ENCODE measurements at places on chromosomes 6 and 20.

DNA sequence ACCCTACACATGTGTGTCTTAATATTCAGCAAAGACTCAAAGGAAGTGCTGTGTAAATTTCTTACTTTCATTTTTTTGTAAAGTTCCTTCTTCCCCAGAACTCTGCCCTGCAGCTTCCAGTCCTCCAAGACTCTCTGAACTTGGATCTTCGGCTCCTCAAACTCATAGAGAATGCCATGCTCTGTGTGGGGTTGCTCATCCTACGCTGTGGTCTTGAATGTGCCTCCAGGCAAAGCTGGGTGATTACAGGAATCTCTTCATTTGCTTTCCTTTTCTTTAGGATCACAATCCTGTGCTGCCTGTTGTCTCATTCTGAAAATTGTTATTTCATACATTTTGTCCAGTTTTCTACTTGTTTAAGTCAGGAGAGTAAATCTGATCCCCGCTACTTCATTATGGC is 14.5 kb upstream of the CDC5L start:
- no peak for DNase-seq

DNA sequence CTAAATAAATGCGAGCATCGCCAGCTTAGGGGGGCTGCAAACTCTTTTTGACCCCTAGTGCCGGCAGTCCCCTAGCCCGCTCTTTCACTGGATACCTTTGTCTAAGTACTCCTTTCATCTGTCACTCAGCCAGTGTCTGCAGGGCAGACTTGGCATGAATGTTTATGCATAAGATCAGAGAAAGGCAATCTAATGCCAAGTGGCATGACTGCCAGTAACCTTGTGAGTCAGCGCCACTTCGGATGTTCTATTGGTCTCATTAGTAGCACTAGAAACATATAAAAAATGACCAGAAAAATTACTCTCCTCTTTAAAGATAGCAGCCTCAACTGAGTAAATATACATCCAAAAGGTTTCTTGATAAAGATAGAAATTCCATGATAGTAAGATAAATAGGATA is 192.2 kb downstream of the TBC1D32 start:
- DNase-seq: no peak

GRCh38 chr20:19406381-19406780 is 193.9 kb downstream of the SLC24A3 start:
- DNase-seq: no peak

DNA sequence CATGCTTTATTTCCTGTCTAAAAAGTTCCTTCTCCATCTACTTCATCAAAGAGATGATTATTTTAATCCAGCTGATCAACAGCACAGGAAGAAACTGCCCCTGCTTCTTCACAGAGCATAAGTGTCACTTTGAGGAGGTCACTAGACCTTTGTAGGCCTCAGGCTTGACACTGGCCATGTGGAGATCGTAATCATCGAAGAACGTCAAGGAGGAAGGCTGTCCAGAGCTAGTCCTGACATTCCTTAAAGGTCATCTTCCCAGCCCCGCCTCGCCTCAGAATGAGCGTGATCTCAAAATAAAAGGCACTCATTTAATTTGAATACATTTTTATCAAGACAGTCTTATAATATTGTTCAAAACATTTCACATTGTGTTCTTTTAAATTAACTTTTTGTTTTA is 445.7 kb upstream of the CDH4 start:
- DNase-seq: no peak

- no peak for DNase-seq
Observed at GRCh38 chr20:35360033-35360432, 51.7 kb downstream of the UQCC1 start.

DNA sequence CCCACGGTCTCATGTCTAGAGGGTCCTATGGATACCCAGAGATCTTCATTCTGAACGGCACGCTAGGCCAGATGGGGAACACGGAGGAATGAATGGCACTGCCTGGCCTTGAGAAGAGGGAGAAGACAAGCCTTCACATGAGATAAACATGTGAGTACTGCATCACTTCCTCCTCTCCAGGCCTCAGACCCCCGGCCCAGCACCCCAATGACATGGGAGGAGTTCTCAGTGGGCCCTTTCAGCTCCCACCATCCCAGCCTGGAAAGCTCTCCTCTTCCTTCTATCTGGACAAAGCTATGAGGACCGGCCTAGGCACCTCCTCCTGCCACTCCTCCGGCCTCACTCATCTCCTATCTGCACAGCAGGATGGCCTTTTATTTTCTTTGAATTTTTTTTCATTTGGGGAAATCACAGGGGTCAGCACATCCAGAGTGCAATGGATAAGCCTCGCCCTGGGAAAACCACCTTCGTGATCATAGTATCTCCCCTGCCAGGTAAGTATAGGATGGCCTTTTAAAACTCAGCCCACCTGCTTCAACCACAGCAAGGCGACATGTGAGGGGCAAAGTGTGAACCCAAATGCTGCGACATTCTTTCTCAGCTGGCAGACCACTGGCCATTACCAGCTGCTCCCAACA is 39.2 kb upstream of the CDKN1A start:
- no peak for DNase-seq

DNA sequence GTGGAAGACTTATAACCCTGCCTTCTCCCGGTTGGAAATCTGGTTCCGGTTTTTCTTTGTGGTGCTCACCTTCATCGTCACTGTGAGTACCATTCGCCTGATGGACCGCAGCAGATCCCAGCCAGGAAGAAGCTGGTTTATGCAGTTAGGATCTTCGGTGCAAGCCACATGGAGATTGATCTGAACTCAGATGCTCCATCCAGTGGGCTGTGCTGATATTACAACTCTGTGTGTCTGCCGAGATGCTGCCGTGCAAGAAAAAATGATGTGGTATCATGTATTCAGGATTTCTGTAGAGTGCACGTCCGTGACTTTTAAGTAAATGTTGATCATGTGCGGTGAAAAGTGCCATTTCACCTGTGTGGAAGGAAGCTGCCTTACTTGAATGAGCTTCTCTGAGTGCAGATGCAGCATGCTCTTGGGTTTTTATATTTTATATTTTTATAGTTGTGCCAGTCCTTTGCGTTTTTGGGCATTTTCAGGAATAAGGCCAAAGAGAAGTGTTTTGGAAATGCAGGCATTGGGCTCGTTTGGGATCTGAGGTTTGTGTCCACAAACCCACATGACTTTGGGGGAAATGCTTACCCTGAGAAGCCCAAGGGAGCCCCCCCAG is 39.2 kb downstream of the DYNLT1 start:
- peak; percentile 86 for DNase-seq

- no peak for DNase-seq
Observed at GRCh38 chr6:55255113-55255512, 72.2 kb upstream of the GFRAL start.

GRCh38 chr6:163324688-163325389 is 89.7 kb upstream of the QKI start:
- DNase-seq: peak; percentile 63

GRCh38 chr20:24720957-24721356 is 228.1 kb upstream of the CST7 start:
- peak; percentile 20 for DNase-seq

DNA sequence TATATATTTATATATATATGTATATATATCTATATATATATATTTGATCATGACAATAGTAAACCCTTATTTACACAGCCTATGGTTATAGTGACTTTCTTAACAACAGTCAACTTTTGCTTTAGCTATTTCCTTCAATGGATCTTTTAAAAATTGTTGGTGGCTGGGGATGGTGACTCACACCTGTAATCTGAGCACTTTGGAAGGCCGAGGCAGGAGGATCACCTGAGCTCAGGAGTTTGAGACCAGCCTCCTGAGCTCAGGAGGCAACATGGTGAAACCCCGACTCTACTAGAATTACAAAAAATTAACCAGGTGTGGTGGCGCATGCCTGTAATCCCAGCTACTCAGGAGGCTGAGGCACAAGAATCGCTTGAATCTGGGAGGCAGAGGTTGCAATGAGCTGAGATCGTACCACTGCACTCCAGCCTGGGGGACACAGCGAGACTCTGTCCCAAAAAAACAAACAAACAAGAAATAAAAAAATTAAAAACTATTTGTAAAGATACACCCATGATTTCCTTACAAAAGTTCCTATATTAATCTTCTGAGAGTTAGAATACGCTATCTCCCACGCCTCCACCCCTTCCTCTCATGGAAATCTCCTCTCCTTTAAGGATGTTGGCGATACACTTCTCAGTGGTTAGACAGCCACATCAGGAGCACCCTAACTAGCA is 29.2 kb upstream of the CNKSR3 start:
- no peak for DNase-seq

- peak; percentile 92 for DNase-seq
Observed at GRCh38 chr20:51447097-51447764, 95.3 kb downstream of the NFATC2 start.

DNA sequence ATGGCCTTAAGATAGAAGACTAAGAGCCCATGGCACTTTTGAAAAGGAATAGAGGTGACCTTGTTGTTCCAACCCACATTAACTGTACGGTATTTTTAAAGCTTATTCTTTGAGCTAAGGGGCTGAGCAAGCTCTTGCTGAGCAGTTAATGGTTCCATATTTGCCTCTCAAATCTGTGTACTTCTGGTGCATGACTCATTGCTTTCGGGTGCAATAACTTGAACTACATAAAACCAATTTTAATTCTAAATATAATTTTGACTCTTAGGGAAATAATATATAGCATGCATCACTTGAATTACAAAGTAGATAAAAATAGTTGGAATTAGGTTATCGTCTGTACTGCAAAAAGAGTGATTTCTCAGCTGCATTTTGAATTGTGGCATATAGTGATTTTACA is 348.1 kb upstream of the CITED2 start:
- DNase-seq: no peak

All from tongue (tissue), 3 donors.